Activated T-helper 2 cell treated with anti-CD3 and anti-CD28 coated beads, Interferon-gamma antibody, Interleukin-2, Interleukin-4, amounts not matched to agents 10 μg/mL and 5 μg/mL and 100 μg/mL, durations not matched to agents 14 hours and 24 hours and 36 hours (primary cell): ENCODE measurements at places on chromosomes 3 and 15. TPM values are rescaled to one million over a fixed set of nuclear protein-coding genes. Genes with fewer than 3 reads are reported as not detected.
A peak's percentile ranks its signal among the peaks of the same experiment; 100 is the strongest.

- no peaks in the 10 kb centered on the region for H3K36me3 ChIP-seq
- H3K27ac ChIP-seq, result no peak overlapping the region
- no peak overlapping the region for H3K4me3 ChIP-seq
- H3K27me3 ChIP-seq, result peaks cover 26% of the 10 kb centered on the region
Measured at GRCh38 chr15:69888406-69888805, 209.3 kb downstream of the TLE3 start.

GRCh38 chr15:73884159-73884558 is 10.8 kb downstream of the TBC1D21 start:
- H3K4me1 ChIP-seq, result no peaks in the 10 kb centered on the region
- peaks cover 10% of the 10 kb centered on the region for H3K27me3 ChIP-seq
- DNase-seq, result no peak
- H3K27ac ChIP-seq, result no peak overlapping the region

Gene CCK
- not detected in 2 replicates for total RNA-seq

DNA sequence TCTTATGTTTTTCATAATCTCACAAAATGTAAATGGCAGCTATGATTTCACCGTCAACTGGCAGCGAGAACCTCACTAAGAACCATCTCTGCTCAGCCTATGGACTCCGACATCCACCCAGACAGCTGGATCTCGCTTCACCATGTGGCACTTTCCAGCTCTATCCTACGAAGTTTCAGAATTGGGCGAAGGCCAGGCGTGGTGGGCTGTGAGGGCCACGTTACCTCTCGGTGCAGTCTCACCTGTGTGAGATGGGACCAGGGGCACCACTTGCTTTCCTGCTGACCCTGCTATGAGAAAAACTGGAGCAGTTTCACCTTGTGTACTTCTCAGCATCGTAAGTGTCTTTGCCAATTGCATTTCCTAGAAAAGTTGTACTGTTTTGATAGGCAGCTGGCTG is 32.3 kb downstream of the CHDH start:
- H3K4me3 ChIP-seq, result no peak overlapping the region
- H3K36me3 ChIP-seq, result peaks cover 4% of the 10 kb centered on the region
- DNase-seq, result no peak

Gene NXPE3
- total RNA-seq, result 18.1 and 21.2 TPM in 2 replicates

DNA sequence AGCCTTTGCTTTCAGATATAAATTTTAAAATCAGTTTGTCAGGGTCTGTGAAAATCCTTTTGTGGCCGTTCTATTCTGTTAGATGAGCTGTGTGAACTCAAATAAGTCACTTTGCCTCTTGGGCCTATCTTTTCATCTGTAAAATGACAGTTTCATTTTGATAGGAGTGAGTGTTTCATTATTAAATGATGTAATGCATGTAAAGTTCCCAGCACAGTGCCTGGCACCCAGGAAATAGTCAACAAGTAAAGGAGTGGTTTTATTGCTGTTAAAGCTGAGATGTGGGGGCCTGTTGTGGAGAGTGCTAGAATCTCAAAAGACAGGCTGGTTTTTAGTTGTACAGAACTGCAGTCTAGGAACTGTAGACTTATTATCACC is 394.5 kb upstream of the CFAP20DC start:
- no peaks in the 10 kb centered on the region for H3K27me3 ChIP-seq
- peak; percentile 22 for DNase-seq
- peaks cover 51% of the 10 kb centered on the region for H3K4me1 ChIP-seq
- H3K4me3 ChIP-seq, result peak overlapping the region; percentile 57
- H3K36me3 ChIP-seq, result peaks cover 3% of the 10 kb centered on the region
- peak overlapping the region; percentile 76 for H3K27ac ChIP-seq

Gene BNC1
- not detected in 2 replicates for total RNA-seq

Gene SLC22A13
- 0.51 and 0.78 TPM in 2 replicates for total RNA-seq
